ENCODE measurements at places on chromosomes 3 and 15.

DNA sequence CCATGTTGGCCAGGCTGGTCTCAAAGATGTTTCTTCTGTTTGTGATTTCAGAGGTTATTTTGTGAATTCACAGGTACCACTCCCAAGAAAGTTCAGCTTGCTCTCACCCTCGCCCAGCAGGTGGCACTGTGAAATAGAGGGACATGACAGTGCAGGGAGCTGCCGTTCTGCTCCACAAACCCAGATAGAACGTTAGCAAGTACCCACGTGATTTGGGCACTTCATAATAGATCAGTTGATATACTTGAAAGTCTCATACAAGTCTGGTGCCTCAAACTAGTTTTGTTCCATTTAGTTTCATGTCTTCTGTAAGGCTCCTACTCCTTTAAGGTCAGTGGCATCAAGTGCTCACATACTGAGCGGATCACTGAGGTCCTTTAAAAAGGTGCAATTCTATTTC lies 45.5 kb downstream of the FILIP1L start:
- DNase-seq, result no peak

- no peak for DNase-seq
Observed at GRCh38 chr3:85790445-85791030, 831.7 kb downstream of the CADM2 start.

DNA sequence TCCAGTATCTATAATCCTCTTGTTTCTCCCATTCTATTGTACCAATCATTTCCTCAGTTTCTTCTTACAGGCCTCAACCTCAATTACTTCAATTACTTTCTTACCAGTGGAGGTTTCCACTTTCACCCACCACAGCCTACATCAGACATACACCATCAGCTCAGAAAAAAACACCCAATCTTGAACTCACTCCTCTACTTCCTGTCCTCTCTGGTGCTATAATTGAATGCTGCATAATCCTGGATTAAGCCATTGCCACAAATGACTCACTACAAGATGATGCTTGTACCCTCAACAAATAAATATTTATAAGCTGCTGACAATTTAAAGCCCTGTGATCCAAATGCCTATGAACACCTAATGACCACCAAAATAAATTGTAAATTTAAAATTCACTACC lies 18.5 kb downstream of the RYK start:
- no peak for DNase-seq

DNA sequence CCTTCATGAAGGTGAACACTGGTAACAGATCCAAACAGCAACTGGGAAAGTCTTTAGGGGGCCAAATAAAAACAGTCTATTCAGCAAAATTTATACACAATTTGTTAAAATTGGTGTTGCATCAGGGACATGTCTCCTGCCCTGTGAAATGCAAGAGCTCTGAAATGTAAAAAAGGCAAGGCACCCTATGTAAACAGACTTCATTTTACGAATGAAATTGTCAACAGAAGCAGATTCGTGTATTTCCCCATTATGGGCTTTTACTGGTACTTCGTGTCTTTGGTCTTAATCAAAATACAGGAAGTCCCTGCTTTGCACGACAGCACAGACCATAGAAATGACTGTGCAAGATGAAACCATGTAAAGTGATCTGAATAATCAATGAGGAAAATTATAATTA lies 127.3 kb upstream of the THBS1 start:
- no peak for DNase-seq

DNA sequence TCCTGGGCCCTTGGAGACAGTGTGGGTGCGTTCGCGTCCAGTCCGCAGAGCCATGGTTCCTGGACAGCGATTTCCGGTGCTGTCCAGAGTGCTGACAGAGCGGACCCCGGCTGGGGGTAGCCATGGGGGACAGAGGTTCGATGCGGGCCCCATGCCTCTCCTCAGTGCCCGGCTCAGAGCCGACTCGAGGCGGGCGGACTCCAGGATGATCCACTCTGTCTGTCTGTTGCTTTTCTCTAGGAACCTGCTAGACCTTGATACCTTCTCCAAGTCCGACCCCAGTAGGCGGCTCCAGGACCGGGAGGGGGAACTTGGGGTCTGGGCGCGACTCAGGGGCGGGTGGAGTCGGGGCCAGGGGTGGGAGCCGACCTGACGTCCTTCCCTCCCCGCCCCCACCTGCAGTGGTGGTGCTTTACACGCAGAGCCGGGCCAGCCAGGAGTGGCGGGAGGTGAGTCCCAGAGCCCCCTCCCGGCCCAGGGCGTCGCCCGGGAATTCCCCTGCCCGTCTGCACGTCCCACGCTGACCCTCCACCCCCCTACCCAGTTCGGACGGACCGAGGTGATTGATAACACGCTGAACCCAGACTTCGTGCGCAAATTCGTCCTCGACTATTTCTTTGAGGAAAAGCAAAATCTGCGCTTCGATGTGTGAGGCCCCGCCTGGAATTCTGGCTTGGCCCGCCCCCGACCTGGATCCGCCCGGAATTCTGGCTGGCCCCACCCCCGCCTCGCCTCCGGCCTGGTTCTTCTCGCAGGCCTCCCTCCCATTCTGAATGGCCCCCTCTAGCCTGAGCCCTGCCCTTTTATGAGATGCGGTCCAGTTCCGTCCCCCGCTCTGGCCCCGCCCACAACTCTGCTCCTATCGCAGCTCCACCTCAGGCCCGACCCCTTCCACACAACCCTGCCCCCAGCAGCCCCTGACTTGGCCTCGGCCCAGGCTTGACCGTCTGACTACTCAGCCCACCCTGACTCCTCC lies 1.0 kb downstream of the CPNE9 start:
- DNase-seq, result no peak
